Activated T-cell treated with anti-CD3 and anti-CD28 coated beads for 48 hours (primary cell): ENCODE measurements at places on chromosomes 4 and X.

DNA sequence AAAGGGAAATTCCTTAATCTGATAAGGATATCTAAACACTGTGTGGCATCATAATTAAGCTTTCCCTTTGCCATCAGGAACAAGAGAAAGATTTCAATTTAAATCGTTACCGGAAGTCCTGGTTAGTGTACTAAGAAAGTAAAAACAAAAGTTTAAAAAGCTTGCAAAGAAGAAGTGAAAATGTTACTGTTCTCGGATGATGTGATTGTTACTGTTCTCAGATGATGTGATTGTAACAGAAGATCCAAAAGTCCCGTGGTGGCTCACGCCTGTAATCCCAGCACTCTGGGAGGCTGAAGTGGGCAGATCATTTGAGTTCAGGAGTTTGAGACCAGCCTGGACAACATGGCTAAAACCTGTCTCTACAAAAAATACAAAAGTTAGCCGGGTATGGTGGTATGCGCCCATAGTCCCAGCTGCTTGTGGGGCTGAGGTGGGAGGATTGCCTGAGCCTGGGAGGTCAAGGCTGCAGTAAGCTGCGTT is 62.5 kb downstream of the RGS12 start:
- DNase-seq: no peak

DNA sequence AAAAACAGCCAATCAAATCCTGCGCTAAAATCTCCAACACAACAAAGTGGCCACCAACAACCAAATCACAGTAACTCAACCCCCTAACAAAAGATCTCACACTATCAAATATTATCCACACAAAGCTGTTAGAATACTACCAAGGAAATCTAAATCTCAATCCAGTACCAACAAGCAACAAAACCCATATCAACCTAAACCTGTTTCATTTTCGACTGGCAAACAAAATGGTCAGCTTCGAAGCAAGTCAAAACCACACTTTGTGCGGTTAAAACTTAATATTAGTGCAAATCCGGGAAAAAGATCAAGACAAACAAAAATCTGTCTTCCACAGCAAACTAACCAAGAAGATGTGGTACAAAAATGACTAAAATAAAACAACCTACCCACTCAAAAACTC is 28.7 kb upstream of the MUC7 start:
- DNase-seq: no peak

- no peak for DNase-seq
Observed at GRCh38 chr4:88531549-88531948, 8.0 kb upstream of the PYURF start.

GRCh38 chr4:126267689-126268088 is 952.9 kb downstream of the FAT4 start:
- DNase-seq: no peak

- DNase-seq: no peak
Observed at GRCh38 chrX:115098897-115099296, 81.5 kb upstream of the IL13RA2 start.

DNA sequence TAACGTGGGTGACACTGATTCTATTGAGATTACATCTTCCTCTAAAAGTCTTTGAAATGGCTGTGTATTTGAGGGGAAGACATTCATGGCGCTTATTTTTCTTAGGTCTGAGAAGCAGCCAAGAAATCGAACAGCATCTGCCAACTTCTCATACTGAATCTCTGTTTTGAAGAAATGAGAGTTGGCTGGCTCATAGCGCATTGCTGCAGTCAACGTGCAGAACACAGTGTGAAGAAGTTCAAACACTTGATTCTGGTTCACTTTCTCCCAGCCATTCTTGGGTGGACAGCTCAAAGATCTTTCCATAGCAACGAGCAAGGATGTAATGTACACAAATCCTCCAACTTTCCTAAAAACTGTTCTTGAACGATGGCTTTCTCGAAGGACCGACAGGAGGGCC is 156.5 kb downstream of the WDFY3 start:
- DNase-seq: no peak

DNA sequence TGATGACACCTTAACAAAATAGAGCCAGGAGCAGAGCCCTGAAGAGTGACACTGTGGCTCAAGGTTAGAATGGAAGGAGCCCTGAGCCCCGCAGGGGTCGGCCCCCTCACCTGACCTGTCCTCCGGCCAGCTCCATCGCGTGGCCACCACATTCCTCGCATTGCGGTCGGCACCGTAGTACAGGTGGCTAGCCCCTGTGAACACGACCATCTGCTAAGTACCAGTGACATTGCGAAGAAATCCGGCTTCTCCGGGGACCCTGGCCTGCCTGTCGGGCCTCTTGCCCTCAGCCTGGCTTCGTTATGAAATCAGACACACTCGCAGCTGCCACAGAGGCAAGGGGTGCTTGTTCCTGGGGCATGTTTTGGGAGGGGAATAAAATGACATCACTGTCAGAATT is 179.0 kb downstream of the AFAP1 start:
- DNase-seq: no peak

GRCh38 chr4:169103966-169104412 is 93.9 kb upstream of the CBR4 start:
- DNase-seq: no peak

DNA sequence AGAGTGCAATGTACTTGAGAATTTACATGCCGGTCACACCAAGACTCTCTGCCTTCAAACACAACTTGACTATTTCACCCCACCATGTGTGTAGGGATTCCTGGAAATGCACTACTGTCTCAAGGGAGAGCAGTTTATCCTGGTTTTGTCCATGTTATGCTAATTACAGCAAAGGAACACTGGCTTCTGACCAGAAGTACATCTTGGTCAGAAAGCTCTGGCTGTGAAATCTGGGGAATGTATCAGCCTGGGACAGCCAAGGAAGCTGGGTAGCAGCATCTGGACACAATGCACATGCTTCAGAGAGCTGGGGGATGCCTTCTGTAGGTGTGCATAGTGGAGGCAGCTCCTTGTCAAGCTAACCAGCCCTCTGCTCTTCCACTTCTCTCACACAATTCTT is 1432.6 kb upstream of the TENM3 start:
- no peak for DNase-seq
